ENCODE measurements at places on chromosomes 2 and 18. TPM values are rescaled to one million over a fixed set of nuclear protein-coding genes. Genes with fewer than 3 reads are reported as not detected.

The CHRNA1 gene
- not detected for total RNA-seq

The CGREF1 gene
- 3.7 TPM for total RNA-seq

The VWA3B gene
- 0.35 TPM for total RNA-seq

The TMEM37 gene
- total RNA-seq: 59.4 TPM

The SP110 gene
- total RNA-seq: 28.3 TPM

The PIEZO2 gene
- total RNA-seq: 4.1 TPM

The SCN9A gene
- total RNA-seq: 5.3 TPM

The ALLC gene
- total RNA-seq: not detected

The LPIN2 gene
- total RNA-seq: 52.3 TPM

The GRP gene
- total RNA-seq: not detected

The G6PC2 gene
- total RNA-seq: not detected

The FOXD4L1 gene
- 0.19 TPM for total RNA-seq

The RBM45 gene
- total RNA-seq: 19.2 TPM

The GAL3ST2 gene
- total RNA-seq: 0.19 TPM

GRCh38 chr2:239898292-239898925, 126.7 kb downstream of the NDUFA10 start:
- H3K4me1 ChIP-seq: no peaks in the 10 kb centered on the region
- H3K27me3 ChIP-seq: no peaks in the 10 kb centered on the region
- H3K27ac ChIP-seq: no peak overlapping the region
- no peak for DNase-seq

GRCh38 chr18:43919551-43919950, 642.3 kb upstream of the SYT4 start:
- no peaks in the 10 kb centered on the region for H3K36me3 ChIP-seq
- no peak for DNase-seq
- H3K4me1 ChIP-seq: no peaks in the 10 kb centered on the region
- no peaks in the 10 kb centered on the region for H3K27me3 ChIP-seq
- no peak overlapping the region for H3K27ac ChIP-seq
- no peak overlapping the region for H3K4me3 ChIP-seq

DNA sequence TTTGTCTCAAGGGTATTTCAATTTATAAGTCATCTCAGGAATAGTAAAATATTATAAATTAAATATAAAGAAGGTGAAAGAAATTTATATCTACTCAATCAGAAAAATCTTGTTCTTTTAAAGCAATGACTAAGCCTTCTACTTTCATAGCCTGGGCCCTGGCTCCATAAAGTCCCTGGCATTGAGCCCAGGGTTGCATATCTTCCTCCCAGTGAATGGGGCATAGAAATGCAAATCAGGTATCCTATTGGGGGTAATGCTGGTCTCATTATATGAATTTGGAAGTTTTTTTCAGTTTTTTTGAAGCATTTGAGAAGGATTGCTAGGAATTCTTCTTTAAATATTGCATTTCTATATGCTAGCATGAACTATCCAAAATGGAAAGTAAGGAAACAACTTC, 73.9 kb upstream of the MC2R start:
- H3K27ac ChIP-seq: no peak overlapping the region
- no peaks in the 10 kb centered on the region for H3K36me3 ChIP-seq
- no peak for DNase-seq
- no peaks in the 10 kb centered on the region for H3K27me3 ChIP-seq
- no peak overlapping the region for H3K4me3 ChIP-seq

- no peak overlapping the region for H3K4me3 ChIP-seq
- DNase-seq: no peak
- H3K27me3 ChIP-seq: no peaks in the 10 kb centered on the region
- H3K36me3 ChIP-seq: no peaks in the 10 kb centered on the region
- no peak overlapping the region for H3K27ac ChIP-seq
Observed at GRCh38 chr2:59233920-59234319, 992.8 kb upstream of the FANCL start.

DNA sequence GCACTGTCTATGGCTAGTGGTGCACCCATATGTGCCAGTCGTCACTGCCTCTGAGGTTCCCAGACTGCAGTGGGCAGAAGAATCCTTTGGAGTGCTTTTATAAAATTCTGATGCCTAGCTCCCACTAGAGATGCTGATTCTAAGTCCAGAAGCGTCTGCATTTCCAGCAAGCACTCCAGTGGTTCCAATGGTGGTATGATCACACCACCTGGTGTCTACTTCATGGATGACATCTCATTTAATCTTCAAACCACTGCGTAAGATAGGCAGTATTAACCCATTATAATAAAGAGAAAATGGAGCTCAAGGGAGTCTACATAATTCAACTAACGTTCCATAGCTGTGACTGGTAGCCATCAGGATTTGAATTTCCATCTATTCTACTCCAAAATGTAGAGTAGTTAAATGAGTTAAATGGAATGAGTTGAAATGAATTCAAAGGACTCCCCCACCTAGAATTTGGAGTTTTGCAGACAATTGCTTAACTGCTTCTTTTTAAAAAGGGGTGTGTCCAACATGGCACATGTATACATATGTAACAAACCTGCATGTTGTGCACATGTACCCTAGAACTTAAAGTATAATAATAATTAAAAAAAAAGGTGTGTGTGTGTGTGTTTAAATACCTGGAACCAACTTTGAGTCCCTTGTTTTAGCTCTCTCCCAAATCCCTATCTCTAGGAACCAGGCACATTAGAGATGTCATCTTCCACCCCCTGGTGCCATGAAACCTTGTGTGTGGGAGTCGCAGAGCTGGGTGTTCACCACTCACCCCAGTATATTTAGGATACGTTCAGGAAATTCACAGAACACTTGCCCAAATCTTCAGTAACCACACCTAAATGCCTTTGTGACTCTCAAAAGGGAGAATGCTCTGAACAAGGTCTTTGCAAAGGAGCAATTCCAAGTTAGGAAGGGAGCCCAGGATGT, 14.1 kb downstream of the LAMA3 start:
- H3K36me3 ChIP-seq: no peaks in the 10 kb centered on the region
- no peak for DNase-seq
- H3K4me1 ChIP-seq: no peaks in the 10 kb centered on the region
- no peaks in the 10 kb centered on the region for H3K27me3 ChIP-seq
- no peak overlapping the region for H3K4me3 ChIP-seq

GRCh38 chr18:8948471-8949149, 153.9 kb upstream of the NDUFV2 start:
- H3K27ac ChIP-seq: no peak overlapping the region
- H3K27me3 ChIP-seq: no peaks in the 10 kb centered on the region
- no peaks in the 10 kb centered on the region for H3K36me3 ChIP-seq
- no peak overlapping the region for H3K4me3 ChIP-seq
- no peaks in the 10 kb centered on the region for H3K4me1 ChIP-seq

- H3K27me3 ChIP-seq: no peaks in the 10 kb centered on the region
- DNase-seq: no peak
- no peaks in the 10 kb centered on the region for H3K4me1 ChIP-seq
- H3K36me3 ChIP-seq: no peaks in the 10 kb centered on the region
- H3K27ac ChIP-seq: no peak overlapping the region
Observed at GRCh38 chr2:233850745-233851144, 3.6 kb downstream of the HJURP start.

DNA sequence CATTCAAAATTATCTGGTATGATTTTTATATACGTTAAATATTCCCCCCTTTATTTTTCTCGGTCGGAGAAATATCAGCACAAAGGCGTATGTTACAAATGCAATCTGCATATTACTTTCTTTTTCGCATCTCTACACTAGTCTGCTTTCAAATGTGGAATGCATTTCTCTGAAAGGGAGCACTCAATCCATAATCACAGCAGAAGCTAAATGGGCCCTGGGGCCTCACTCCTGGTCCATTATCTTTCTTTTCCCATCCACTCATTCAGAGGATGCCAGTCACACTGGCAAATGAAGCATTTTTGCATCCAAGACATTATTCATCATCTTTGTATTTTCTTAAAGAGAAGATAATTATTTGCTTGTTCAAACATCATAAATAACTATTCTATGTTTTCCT, 295.2 kb upstream of the LRP1B start:
- H3K36me3 ChIP-seq: no peaks in the 10 kb centered on the region
- no peaks in the 10 kb centered on the region for H3K4me1 ChIP-seq
- no peak overlapping the region for H3K4me3 ChIP-seq
- no peak for DNase-seq

DNA sequence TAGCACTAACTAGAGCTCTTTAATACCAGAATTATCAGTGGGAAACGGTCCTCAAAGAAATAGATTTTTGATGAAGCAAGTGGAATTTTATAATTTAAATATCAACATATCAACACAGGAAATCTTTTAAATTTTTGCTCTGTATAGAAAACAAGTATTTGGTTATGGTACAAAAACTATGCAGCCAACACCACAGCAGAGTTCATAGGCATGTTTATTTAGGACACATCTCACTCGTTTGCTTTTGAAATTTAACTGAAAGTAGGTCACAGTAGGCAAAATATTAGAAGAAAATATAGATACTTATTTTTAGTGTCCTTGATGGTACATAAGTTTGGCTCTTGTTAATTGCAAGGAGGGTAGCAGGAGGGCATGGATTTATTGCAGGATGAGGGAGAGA, 34.3 kb upstream of the TANC1 start:
- no peak overlapping the region for H3K4me3 ChIP-seq
- DNase-seq: no peak
- no peaks in the 10 kb centered on the region for H3K27me3 ChIP-seq
- H3K4me1 ChIP-seq: no peaks in the 10 kb centered on the region
- no peak overlapping the region for H3K27ac ChIP-seq

DNA sequence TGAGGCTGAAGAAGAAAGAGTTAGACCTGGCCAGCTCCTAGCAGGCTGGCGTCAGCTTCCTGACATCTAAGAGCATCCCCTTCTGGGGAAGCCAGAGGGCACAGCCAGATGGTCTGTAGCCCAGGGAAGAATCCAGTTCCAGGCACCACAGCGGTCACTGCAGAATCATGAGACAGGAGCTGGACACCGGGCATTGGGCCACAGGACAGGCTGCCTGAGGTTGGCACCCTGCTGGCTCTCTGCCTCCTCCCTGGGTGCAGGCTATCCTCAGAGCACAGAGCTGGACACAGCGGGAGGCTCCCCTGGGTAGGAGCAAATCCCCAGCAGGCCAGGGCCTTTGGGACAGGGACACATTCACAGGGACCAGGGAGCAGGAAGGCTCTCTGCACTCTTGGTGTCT, 19.8 kb upstream of the ATOH8 start:
- H3K4me1 ChIP-seq: peaks cover 3% of the 10 kb centered on the region
- H3K4me3 ChIP-seq: no peak overlapping the region
- H3K27ac ChIP-seq: no peak overlapping the region
- H3K36me3 ChIP-seq: no peaks in the 10 kb centered on the region

DNA sequence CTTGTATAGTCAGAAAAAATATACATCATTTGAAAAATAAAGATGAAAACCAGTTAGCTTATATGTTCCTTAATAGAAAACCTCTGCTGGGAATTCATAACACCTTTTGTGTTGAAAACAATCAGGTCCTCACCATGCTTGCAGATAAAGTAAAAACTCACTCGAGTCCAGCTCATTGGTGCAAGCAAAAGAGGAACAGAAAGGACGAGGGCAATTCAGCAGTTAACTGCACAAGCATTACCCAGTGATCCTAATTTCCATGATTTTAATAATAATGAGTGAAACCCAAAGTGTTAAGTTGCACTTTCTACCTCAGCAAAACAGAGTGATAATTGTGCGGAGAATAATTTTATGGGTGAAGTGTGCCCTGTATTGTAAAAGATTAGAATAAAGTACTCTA, 839.9 kb downstream of the BCL11A start:
- H3K36me3 ChIP-seq: no peaks in the 10 kb centered on the region
- H3K4me1 ChIP-seq: no peaks in the 10 kb centered on the region
- no peaks in the 10 kb centered on the region for H3K27me3 ChIP-seq
- no peak for DNase-seq
- no peak overlapping the region for H3K4me3 ChIP-seq
- no peak overlapping the region for H3K27ac ChIP-seq

DNA sequence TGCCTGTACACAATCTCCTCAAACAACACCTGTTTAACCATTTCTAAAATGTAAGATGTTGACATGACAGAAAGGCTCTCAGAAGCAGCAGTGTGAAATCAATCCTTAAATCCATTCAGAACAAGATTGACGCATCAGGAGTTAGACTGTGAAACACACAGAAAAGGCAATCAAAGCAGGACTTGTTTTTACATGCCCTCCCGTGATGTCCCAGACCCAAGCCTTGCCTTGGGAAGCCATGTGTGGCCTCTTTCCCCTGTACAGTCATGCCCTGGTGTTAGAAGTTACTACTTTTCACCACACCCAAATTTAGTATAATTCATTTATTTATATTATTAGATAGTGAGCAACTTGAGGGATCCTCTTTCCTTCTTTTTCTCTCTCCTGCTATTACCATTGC, 115.7 kb downstream of the NCKAP5 start:
- no peak overlapping the region for H3K4me3 ChIP-seq
- no peaks in the 10 kb centered on the region for H3K27me3 ChIP-seq
- no peak overlapping the region for H3K27ac ChIP-seq
- H3K4me1 ChIP-seq: no peaks in the 10 kb centered on the region
- no peaks in the 10 kb centered on the region for H3K36me3 ChIP-seq
- no peak for DNase-seq

DNA sequence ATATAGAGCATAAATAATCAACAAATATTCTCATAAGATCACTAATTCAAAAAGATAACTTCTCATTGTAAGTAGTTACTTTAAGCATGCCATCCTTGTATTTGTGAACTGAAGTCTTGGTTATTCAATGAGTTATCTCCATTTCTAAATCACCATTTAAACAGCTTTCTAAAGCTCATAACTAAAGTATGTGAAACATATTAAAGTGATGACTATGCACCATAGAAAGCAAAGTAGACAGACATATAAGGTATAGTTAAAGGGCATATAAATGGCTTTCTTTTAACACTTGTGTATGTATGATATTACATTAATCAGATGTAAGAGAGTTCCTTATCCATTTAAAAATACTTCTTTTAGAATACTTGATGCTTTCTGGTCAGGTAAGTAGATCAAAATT, 83.5 kb downstream of the IKZF2 start:
- no peaks in the 10 kb centered on the region for H3K36me3 ChIP-seq
- no peaks in the 10 kb centered on the region for H3K4me1 ChIP-seq
- DNase-seq: no peak
- H3K4me3 ChIP-seq: no peak overlapping the region
- H3K27me3 ChIP-seq: no peaks in the 10 kb centered on the region

All from kidney (tissue), 22 donors.